GF-D8 (cell line): ENCODE measurements at places on chromosomes 2 and 18.

DNA sequence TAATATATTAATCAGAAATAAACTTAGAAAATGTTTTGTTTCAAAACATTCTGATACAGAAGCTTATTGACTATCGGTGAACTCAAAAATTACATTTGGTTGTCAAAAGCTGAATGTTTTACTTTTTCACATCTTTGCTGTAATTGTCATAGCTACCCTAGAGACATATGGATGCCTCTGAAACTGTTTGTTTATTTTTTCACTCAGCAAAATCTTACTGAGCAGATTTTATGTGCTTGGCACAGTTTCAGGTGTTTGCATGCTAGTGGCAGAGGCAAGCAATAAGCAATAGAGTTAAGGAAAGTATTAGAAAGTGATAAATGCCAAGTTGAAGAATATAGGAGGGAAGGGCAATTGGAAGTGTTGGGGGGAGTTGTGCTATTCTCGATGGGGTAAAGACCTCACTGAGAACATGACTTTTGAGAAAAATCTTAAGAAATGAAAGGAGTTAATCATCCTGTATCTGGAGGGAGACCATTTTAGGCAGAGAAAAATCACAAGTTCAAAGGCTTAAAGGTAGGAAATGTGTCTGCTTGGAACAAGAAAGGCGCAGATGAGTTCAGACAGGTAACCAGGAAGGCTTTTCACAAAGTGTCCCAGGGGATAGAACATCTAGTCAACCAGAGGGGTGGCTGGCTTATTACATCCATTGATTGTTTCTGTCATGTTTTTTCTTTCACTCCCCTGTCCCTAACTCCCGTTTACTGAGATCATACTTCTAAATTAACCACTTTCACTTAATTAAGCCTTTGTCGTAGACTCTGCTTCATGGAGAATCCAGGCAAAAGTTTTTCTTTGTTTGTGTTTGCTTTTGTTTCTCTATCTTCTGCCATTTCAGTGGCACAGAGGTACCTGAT, 27.2 kb upstream of the COBLL1 start:
- no peak for DNase-seq

DNA sequence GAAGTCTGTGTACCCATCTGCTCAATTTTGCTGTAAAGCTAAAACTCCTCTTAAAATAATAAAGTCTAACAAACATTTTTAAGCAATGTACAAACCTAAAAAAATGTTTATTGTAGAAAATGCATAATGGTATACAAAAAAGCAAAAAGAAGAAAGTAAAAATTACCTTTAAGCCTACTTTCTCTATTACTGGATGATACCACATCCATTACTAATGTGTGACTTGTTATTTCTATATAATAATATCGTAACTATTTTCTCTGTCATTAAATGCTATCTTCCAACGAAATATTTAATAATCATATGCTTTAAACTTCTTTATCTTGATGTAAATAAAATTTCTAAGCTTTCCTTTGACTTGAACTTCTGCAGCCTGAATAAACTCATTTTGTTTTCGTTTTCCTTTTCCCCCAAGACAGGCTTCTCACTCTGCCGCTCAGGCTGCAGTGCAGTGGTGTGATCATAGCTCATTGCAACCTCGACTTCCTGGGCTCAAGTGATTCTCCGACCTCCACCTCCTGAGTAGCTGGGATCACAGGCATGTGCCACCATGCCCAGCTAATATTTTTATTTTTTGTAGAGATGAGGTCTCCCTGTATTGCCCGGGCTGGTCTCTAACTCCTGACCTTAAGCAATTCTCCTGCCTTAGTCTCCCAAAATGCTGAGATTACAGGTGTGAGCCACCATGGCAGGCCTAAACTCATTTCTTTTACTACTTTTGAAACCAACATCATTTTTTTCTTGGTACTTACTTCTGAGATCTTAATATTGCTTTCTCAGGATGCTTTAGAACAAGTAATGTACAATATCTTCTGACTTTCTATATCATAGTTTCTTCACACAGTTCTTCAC, 18.1 kb upstream of the DNAH7 start:
- DNase-seq, result no peak

DNA sequence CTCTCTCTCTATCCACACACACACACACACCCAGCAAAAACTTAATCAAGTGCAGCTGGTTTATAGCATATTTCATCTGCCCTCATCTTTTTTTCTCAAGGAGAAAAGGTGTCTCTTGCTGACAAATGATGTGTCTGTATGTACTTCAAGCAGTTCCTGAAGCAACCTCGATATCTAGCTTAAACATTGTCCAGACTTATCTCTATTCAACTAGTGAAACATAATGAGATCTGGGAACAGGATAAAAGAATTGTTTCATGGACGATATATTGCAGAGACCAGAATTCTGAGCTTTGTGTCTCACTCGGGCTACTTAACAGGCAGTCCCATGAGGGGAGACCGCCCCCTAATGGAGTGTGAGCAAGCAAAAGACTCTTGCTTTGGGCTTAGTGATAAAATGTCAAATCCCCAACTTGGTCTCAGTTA, 929.2 kb upstream of the SOX11 start:
- DNase-seq, result no peak

GRCh38 chr2:131408207-131408606, 44.2 kb upstream of the RAB6D start:
- DNase-seq, result no peak

- no peak for DNase-seq
Measured at GRCh38 chr2:237625216-237625705, 2.1 kb upstream of the LRRFIP1 start.
